ENCODE measurements at places on chromosomes 13 and 19.
A peak's percentile ranks its signal among the peaks of the same experiment; 100 is the strongest.

GRCh38 chr19:47188507-47189033, 42.4 kb downstream of the BBC3 start:
- DNase-seq: no peak

DNA sequence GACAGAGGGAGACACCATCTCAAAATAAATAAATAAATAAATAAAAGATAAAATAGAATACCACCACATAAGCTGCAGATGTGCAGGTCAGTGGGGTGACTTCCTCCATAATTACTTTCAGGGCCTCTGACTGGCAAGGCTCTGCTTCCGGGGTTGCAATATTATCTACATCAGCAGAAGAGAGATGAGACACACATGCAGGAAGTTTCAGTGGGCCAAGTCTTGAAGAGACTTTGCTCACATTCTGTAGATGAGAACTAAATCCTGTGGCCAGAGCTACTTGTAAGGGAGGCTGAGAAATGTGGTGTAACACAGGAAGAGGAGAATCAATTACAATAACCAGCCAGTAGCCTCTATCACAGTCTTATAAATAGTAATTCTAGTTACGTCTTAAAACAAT, 89.9 kb upstream of the MAB21L1 start:
- DNase-seq: no peak

GRCh38 chr19:41837981-41838708, 6.3 kb downstream of the LYPD4 start:
- no peak for DNase-seq

DNA sequence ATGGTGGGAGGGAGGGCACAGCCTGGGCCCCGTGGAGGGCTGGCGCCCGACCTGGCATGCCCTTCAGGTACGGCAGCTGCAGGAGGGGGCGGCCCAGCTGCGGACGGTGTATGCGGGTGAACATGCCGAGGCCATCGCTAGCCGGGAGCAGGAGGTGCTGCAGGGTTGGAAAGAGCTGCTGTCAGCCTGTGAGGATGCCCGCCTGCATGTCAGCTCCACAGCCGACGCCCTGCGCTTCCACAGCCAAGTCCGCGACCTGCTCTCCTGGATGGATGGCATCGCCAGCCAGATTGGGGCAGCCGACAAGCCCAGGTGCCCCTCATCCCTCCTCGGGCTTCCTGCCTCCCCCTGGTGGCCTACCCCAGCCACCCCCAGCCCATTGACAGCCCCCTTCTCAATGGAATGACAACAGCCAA, 16.6 kb upstream of the SHKBP1 start:
- DNase-seq: no peak

DNA sequence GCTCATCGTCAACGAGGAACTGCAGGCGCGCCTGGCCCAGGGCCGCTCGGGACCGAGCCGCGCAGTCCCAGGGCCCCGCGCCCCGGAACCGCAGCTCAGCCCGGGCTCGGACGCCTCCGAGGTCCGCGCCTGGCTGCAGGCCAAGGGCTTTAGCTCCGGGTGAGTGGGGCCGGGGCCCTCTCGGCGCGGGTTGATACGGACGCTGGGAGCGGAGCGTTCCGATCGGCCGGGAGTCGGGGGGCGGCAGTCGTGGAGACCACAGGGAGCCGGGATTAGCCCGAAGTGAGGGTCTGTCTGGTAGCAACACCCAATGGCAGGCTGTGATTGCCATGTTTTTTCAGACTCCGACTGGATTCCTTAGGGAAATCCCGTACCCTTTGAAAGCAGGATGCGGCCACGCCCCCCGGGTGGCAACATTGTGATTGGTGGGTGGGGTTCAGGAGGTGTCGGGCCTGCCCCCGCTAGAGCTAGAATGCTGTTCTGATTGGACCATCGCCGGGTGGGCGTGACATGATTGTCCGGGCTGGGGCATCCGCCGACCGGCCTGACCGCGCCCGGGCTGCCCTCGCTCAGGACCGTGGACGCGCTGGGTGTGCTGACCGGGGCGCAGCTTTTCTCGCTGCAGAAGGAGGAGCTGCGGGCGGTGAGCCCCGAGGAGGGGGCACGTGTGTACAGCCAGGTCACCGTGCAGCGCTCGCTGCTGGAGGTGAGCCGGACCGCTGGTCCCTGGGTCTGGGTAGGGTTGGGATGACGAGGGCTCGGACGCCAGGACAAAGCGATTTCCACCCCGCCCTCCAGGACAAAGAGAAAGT, 11.3 kb downstream of the EPS8L1 start:
- DNase-seq: peak; percentile 97

GRCh38 chr13:21557995-21558394, 46.0 kb downstream of the MICU2 start:
- peak; percentile 39 for DNase-seq

- no peak for DNase-seq
These were observed 3.0 kb downstream of the PCID2 start for GRCh38 chr13:113205428-113205931.

GRCh38 chr19:30003866-30004265, 61.8 kb downstream of the URI1 start:
- no peak for DNase-seq

DNA sequence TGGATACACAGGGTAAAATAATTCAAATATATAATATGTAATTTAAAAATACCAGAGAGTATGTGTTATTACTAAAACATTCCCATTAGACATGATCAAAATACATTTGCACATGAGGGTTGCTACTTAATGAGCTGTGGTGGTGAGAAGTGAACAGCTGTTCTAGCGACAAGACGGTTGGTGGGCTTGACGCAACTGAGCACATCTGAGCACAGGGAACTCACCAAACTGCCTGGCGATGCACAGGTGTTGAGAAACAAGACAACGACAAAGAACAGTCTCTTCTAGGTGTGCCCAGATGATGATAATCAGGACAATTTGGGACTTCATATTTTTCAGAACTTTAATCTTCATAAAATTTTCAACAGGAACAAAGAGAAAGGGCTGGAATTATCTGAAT, 555.1 kb upstream of the SGCG start:
- DNase-seq: no peak

GRCh38 chr13:71879808-71880344, 12.9 kb upstream of the DACH1 start:
- no peak for DNase-seq

DNA sequence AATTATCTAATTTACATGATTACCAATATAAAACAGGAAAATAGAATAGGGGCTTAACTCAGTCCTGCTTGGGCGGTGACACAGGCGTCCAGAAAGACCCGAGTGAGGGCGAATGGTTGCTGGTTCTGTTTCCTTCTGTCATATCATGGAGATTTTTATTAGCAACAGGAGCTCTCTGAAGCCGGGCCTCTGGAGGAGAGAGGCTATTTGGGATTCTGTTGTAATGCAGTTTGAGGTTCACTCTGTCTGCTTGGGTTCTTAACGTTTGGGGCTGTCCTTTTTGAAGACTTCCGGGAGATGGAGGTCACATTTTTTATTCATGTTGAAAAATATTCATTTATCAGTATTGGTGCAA, 115.7 kb upstream of the ZNF536 start:
- DNase-seq: no peak

DNA sequence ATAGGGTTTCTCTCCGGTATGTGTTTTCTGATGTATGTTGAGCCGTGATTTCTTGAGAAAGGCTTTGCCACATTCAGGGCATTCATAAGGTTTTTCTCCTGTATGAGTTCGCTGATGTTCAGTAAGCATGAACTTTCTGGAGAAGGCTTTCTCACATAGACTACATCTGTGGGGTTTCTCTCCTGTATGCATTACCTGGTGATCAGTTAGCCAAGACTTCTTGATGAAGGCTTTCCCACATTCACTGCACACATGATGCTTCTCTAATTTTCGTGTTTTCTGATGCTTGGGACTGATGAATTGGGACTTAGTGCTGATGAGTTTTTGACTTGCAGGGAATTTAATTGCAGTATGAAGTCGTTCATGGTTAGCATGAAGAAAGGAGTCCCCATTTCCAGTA, 21.1 kb downstream of the ZNF350 start:
- DNase-seq: no peak

- no peak for DNase-seq
These were observed 437.9 kb downstream of the FOXO1 start for GRCh38 chr13:40228496-40228895.

DNA sequence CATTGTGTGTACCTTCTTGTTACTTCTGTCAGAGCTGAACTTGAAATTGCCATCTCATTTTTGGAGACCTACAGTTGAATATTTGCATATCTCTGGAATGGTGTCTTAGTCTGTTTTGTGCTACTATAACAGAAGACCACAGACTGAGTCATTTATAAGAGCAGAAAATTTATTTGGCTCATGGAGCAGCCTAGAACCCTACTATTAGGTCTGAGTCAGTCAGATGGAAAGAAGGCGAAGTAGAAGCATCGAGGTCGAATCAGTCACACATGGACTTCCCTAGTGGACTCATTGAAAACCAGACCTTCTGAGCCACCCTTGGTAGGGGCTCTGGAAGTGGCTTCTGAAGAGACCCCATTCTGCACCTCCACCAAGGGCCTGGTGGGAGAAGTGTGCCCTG, 33.9 kb upstream of the TPT1 start:
- peak; percentile 17 for DNase-seq

DNA sequence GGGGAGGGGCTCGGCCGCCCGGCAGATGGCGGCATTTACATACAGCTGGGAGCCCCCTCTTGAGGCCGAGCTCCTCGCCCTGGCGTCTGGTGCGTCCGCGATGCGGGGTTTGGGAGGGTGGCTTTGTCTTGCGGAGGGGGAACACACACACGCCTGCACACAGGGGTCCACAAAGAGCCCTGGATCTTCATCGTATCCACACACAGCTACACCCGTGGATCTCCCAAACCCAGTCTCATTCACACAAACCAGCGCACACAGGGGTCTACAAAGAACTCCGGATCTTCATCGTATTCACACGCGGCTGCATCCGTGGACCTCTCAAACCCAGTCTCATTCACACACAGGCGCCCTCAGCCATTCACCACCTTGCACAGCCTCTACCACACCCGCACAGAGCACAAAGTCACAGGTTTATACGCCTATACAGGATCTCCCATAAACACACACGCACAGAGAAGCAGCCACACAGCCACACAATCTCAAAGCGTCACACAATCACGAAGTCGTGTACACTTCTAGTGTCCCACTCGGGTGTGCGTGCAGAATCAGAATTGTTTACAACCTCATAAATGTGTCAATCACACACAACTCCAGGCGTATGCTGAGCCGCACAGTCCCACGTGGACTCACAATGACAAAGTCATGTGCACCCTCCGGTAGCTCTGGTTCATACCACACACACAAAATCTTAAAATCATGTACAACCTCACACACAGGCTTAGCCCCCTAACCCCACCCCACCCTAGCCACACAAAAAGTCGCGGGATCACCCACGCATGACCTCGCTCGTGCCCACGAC, 550 bp upstream of the DLL3 start:
- peak; percentile 36 for DNase-seq

- no peak for DNase-seq
These were observed 14.5 kb upstream of the CERS4 start for GRCh38 chr19:8194528-8195267.

GRCh38 chr13:25302121-25302520, 696 bp downstream of the NUP58 start:
- DNase-seq: no peak

DNA sequence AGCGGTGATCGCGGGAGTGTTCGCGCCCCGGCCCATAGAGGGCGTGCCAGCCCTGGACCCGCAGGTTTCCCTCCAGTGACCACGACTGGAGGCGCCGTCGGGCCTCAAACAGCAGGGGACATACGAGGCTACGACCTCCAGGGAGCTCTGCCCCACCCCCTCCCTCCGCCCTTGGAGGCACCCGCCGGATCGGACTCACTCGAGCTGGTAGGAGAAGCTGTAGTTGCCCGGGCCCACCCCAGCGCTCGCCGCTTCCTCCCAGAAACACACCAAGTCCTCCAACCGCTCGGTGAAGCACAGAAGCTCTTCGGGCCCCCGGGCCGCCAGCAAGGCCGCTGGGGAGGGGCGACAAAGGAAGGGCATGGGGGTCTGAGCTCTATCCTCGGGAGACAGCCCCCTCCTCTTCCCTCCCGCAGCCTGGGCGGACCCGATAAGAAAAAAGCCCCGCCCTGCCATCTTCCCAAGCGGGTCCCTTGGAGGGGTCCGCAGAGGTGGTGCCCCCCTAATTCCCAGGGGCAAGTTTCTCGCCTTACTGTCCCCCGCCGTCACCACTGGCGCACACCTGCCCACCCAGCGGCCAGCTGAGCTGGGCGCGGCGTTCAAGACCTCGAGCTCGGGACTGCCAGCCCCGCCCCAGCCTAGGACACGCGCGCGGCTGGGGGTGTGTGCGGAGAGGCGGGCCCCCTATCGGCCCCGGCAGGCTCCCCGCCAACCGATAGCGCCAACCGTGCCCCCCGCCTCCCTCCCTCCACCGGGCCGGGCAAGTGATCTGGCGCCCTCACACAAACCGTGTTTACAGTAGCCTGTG, 1.0 kb downstream of the EPOR start:
- peak; percentile 50 for DNase-seq

DNA sequence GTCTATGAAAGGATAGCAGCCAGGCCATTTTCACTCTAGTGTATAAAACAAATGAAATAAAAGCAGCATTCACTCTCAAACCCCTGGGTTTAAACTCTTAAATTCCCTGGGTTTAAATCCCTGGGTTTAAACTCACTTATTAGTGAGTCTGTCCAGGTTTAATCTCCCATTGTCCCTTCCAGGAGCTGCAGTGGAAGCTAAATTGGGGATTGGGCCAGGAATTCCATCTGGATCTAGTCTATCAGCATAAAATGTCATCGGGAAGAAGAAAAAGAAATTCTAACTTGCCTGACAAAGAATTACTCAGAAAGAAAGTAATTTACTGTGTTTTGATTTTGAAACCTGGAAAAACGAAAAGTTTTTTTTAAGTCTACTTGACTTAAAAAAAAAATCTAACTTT, 54.8 kb downstream of the FRY start:
- DNase-seq: no peak

DNA sequence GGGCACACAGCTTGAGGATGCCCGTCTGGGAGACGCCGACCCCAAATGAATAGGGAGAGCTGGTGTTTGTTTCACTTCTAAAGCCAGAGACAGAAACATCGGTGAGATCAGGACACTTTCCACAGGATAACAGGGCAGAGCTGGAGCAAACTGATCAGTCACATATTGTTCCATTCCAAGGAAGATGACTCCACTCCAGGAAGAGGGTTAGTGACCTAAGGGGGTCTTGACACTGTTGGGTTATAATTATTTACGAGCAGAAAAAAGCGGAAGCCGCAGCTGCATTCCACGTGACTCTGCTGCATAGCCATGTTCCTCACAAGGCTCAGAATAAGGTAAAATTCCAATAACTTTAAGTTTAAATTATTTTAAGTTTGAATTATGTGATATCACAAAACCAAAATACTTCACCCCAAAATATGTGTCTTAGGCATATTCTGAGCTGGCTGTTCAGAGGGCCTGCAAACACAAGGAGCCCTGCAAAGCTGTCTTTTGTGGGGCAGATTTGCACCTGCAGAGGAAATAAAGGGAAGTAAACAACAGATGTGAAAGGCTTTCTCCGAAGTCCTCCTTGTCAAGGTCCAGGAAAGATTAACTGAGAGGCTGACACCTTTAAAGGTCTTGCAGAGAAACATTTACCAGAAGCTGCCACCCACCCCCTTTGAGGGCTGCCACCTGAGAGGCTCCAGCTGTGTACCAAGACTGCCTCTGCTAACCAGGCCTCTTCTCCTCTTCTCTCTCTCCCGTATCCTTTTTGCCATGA, 819.2 kb downstream of the UQCRFS1 start:
- DNase-seq: peak; percentile 48

All from EL (cell line).